ENCODE measurements at places on chromosomes 2 and 18. TPM values are rescaled to one million over a fixed set of nuclear protein-coding genes. Genes with fewer than 3 reads are reported as not detected.

Gene ZAP70
- not detected for total RNA-seq

Gene DNAJC5G
- total RNA-seq: not detected

Gene ASAP2
- 31.5 TPM for total RNA-seq

Gene PSMA8
- total RNA-seq: not detected

Gene MAP3K20
- total RNA-seq: 33.2 TPM

Gene DNAJC27
- 2.1 TPM for total RNA-seq

Gene MRO
- 0.05 TPM for total RNA-seq

Gene ADAM23
- 8.5 TPM for total RNA-seq

Gene PPP1CB
- 106 TPM for total RNA-seq

Gene PJVK
- 1.3 TPM for total RNA-seq

Gene ASB18
- total RNA-seq: not detected

Gene AOX1
- 3.5 TPM for total RNA-seq

Gene CCDC74B
- total RNA-seq: 4.4 TPM

Gene KIAA2012
- total RNA-seq: not detected

Gene BBS5
- total RNA-seq: 6.1 TPM

Gene WDPCP
- total RNA-seq: 3.9 TPM

Gene SLC40A1
- 3.4 TPM for total RNA-seq

Gene INO80B
- total RNA-seq: 55.7 TPM

Gene UGT1A4
- total RNA-seq: 0.06 TPM

Gene ESCO1
- 9.2 TPM for total RNA-seq
